ENCODE measurements at places on chromosomes 6 and 20.

GRCh38 chr6:89311530-89311852 lies 3.6 kb downstream of the GABRR2 start:
- no peak for DNase-seq

DNA sequence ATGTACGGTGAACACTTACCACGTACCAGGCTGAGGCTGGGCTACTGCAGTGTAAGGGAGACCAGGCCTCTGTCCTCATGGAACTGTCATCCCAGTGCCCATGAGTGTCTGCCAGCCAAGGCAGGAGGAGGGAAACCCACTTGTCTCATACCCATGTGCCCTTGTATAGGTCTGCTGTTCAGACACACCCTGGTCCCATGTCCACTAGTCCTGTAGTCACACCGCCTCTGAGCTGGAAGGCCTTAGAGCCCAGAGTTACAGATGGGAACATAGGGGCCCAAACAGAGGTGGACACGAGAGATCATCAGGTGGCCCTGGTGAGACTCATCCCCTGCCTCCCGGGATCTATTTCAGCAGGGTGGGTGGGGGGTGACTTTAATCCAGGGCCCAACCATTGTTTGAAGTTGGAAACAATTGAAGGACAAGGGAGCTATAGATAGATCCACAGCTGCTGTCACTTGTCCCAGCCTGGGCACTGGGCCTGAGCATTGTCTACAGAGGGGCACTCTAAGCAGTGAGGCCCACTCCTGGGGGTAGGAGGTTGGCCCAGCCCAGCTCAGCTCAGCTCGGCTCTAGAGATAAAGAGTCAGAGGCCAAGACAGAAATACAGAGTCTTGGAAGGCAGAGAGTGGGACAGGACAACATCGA lies 14.6 kb downstream of the MYH7B start:
- no peak for DNase-seq

- no peak for DNase-seq
Observed at GRCh38 chr20:17854307-17854903, 114.2 kb downstream of the SNX5 start.

- DNase-seq, result no peak
Observed at GRCh38 chr6:159809149-159809548, 9.1 kb downstream of the PNLDC1 start.

DNA sequence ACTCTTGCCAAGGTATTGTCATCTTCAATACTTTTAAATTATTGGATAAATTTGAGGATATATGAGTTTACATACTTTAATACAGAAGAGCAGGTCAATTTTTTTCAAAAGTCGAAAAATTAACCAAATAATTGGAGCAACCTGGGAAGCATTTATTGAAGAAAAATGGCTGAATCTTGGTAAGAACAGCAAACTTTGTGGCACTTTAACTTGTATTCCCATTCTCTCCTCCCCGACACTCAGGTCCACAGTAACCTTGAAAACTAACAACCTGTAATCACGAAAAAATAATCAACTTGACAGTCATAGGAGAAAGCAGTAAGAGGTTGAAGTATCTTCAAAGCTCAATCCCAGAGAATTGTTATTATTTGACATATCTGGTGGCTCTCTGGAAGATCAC lies 55.6 kb downstream of the THEMIS start:
- DNase-seq, result no peak

DNA sequence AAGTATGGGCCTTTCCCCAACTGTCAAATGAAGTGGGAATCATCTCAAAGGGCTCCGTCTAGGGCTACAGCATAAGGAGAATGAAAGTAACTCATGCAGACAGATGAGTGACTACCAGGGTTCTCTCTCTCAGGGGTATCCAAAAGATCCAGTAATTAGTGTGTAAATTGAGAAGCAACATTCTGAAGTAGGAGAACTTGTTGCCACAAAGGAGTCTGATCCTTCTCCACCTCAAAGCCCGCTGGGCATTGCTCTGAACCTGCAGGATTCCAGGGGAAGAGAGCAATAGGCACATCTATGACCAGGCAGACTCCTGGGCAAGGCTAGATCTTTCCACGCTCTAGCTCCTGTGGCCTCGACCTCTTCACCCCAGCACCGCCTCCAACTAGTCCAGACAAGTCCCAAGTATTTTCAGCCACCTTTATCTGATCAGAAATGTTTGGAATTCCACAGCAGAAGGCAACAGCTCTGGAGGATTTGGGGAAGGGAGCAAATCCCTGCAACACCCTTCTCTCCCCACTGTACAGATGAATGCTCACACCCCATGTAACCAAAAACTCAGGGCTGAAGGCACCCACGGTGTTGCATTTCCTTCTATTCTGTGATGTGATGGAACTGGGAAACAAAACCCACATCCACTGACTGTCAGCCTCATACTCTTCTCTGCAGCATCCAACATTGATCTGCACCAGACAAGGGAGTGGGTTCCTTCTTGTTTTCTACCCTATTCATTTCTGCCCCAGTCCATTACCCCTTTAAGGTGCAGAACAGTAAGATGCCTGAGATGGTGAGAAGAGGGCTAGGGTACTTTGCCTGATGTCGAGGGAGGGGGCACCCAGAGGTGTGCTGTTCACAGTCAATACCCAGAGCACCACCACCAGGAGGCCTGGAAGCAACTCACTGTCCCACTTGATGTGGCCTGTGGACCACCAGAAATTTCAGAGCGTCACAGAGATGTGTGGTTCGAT lies 41.0 kb downstream of the COX4I2 start:
- DNase-seq, result no peak

All from stimulated activated CD4-positive, alpha-beta T cell treated with anti-CD3 and anti-CD28 coated beads, Interleukin-12 subunit alpha, Interleukin-12 subunit beta, amount 100 ng/mL, for 48 hours (primary cell).